Myocyte (in vitro differentiated cells): ENCODE measurements at places on chromosomes 5 and 9.

- DNase-seq = no peak
Observed at GRCh38 chr5:63400079-63400478, 562.2 kb downstream of the HTR1A start.

- no peak for DNase-seq
Observed at GRCh38 chr5:89351222-89351621, 468.2 kb upstream of the MEF2C start.

DNA sequence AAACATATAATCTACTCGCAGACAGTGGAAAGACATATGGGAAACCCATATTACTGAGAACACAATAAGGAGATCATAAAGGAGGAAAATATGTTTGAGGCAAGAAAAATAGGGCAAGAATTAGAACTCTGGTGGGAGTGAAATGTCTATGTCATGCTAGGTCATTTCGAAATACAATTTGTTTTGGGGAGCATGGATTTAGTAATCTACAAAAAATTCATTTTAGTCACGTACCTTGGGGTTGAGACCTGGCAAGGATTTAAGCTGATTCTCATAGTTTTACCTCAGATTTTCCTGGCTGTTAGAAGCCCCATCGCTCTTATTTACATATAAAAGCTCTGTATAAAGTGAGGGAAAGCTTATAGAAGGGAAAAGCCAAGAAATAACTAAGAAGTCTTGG lies 11.5 kb upstream of the CSNK1G3 start:
- no peak for DNase-seq

DNA sequence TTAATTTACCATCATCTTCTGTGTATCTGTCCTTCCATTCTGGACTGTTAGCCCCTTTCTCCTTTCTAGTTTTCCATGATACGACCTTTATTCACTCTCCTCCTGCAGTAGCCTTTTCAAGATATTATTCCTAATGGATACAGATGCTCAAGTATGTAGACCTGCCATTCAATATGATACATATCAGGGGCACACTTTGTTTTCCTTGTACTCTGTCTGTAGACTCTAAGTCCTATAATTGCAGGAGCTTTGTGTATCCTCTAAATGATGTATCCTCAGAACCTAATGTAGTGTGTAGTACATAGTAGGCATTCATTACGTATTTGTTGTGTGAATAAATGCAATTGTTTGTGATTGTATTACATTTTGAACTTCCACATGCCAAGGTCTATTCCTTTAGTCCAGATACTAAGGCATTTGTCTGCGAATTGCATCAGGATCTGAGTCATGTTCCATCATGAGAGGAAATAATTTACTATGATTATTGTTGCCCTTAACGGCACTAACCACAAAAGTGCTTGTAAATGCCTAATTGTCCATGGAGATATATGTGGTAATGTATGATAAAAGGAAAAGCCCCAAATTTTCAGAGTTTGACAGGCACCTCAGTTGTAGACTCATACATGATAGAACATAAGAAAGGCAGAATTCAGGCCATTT lies 57.1 kb upstream of the IZUMO3 start:
- no peak for DNase-seq

GRCh38 chr5:3377831-3378230 lies 217.8 kb upstream of the IRX1 start:
- no peak for DNase-seq

DNA sequence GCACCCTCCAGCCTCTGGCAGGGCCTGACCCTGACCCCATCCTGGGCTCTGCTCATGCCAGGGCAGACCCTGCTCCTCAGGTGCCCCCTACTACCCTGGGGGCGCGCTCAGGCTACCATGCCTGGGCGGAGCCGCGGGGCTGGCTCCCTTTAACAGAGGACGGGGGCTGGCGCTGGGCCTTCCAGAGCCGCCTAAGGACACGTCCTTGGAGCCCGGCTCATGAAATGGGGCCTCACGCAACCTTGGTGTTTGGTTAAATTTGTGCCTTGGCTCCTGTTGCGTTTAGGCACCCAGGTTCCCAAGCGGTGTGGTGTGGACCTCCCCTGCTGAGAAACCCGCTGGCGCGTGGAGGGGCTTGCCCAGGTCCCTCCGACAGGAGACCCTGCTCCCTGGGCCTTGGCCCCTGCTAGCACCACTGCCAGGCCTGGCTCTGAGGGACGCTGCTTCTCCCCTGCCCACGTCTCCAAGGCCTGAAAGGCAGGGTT lies 3.4 kb upstream of the EHMT1 start:
- no peak for DNase-seq

DNA sequence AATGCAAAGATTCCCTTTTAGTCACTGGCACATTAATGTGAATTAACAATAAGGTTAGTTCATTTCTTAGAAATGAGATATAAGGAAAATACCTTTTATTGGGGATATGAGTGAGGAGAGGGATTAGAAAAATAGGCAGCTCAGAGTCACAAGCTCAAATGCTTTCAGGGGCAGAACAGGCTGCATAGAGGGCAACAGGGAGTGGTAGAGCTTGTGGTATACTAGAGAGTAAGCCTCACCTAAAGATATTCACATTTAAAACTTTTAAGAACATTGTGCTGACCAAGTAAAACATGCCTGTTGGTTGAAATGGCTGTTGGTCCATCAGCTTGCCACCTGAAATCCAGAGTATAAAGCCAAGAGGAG lies 34.7 kb downstream of the ZNF474 start:
- DNase-seq = no peak

DNA sequence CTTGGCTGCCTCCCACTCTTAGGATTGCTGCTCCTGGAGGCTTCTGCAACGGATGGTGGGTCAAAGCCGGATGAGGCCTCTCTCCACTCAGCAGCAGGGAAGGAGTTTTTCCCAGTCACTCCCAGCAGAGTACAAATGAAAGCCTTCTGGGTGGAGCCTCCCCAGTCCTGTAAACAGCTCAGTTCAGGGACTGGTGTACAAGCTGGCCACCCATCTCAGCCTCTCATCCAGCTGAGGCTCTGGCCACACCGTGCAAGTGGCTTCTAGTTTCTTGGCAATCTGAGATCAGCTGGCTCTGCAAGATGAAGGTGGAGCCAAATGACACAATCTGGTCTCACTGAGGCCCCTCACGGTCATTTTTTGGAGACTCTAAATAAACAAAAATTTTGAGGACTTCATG lies 10.0 kb downstream of the GPX3 start:
- DNase-seq = no peak

- no peak for DNase-seq
Observed at GRCh38 chr5:163889369-163889768, 383.9 kb downstream of the MAT2B start.

DNA sequence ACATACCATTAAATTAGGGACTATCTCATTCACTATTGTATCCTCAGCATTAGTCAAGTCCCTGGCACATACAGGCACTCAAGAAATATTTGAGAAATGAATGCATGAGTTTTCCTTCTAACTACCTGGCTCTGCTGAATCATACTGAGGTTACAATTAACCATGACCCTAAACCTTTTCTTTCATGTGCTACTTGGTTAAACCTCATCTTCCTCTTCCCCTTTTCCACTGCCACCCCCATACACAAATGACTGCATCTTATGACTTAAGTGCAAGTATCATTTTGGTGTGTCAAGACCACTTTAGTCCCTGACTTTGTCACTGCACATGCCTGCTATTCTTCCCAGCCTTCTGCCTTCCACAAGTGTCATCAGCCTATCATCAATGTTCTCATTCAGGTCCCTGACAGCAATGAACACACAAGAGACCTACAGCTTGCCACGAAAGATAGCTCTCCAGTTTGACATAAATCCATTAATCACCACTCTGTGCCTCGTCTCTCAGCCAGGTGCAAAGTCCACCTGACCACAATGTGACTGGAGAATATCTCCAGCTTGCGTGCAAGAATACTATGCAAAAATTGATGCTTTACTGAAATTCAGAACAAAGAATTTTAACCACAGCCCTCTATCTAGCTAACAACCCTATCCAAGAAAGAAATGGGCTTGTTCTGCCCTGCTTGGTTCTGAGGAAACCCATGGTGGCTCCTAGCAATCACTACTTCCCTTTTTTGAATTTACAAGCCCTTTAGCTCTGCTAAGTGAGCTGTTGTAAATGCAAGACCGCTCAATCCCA lies 74.5 kb downstream of the MAPKAP1 start:
- DNase-seq = no peak

- peak; percentile 94 for DNase-seq
Observed at GRCh38 chr9:134449180-134449916, 123.1 kb downstream of the RXRA start.

GRCh38 chr9:75036793-75037192 lies 8.7 kb upstream of the CARNMT1 start:
- DNase-seq = no peak

DNA sequence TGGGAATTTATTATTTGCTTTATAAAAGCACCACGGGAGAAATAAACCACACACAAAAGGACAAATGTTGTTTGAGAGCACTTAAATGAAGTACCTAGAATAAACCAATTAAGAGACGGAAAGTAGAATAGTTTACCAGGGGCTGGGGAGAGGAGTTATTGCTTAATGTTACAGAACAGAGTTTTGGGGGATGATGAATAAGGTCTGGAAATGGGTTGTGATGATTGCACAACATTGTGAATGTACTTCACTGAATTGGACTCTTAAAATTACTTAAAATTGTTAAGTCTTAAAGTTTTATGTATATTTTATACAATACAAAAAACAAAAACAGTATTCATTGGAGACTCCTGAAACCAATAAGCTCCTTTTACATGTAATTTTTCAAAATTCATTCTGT lies 1.5 kb downstream of the ZBTB43 start:
- no peak for DNase-seq

DNA sequence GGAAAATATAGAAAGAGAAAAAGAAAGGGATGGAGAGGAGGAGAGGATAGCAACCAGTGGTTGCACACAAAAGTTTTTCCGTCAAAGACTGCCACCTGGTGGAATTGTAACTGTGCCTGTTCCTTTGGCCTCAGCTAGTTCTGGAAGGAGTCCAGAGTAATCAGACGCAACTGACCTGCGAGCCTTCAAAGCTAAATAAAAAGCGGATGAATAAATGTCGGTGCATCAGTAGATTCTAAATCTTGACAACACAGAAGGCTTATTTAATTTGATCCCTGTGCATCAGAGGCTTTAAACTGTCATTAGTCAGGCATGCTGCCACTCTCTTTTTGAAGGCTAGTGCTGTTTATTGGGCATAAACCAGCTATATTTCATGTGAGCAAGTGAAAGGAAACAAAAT lies 132.9 kb upstream of the ACO1 start:
- DNase-seq = peak; percentile 77

GRCh38 chr5:111383288-111383970 lies 128.9 kb downstream of the STARD4 start:
- DNase-seq = no peak

DNA sequence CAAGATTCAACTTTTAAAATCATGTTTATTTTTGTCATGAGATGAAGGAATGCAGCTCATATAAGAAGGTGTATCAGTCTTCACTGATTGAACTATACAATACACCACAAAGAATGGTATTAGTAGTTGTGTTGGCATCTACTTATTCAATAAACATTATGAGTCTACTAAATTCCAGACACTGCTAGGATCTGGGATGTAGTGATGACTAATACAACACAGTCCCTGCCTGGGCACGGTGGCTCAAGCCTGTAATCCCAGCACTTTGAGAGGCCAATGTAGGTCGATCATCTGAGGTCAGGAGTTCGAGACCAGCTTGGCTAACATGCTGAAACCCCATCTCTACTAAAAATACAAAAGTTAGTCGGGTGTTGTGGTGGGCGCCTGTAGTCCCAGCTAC lies 171.4 kb upstream of the NFIB start:
- DNase-seq = no peak

- DNase-seq = no peak
Observed at GRCh38 chr9:28365728-28366127, 792.4 kb upstream of the C9orf72 start.

DNA sequence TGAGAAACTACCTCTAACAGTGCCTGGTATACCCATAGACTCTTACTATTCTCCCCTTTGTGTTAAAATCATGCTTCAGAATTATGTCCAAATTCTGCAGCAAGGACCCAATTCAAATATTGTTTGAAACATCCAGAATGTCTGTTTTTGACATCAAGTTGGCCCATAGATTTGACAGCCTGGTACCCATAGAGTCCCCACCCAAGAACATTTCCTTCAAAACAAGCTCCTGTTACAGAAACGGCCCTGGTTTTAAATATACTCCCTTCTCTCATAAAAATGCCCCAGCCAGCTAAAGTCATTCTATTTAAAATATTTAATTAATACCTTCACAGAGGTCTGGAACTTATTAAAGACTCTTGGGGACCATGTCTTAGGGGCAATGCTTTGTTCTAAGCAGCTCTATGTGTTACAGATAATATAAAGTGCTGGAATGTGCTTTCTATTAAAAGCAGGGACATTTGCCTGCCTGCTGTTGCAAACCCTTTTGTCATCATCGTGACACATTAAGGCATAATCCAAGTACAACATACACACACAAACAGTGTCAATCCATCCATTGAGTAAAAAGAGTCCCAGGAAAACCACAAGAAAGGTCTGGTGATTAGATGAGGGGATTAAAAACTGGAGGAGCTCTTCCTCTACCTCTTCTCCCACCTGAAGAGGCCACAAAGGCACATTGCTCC lies 321.7 kb downstream of the MLLT3 start:
- DNase-seq = no peak

DNA sequence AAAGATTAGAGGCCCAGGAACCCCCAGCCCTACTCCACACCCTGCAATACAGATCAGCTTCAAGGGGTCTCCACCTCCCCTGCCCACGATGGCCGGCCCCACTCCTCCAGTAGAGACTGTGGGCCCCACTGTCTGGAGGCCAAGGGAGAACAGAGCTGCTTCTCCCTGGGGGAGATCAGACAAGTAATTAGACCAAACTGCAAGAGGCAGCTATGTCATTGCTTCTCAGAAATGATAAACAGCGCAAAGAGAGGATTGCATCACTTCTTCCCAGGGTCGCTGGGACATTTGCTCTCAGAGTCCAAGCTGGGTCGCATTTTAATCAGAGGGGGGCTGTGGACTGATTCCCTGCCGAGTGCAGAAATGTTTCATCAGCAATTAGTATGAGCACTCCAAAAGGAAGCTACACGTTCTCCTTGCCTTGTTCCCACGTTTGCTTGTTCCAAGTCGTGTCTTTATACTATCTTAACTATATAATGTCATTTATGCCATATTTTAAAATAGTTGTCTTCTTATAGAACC lies 59.9 kb downstream of the ROPN1L start:
- DNase-seq = no peak

GRCh38 chr5:107549567-107549966 lies 121.2 kb downstream of the EFNA5 start:
- DNase-seq = no peak

DNA sequence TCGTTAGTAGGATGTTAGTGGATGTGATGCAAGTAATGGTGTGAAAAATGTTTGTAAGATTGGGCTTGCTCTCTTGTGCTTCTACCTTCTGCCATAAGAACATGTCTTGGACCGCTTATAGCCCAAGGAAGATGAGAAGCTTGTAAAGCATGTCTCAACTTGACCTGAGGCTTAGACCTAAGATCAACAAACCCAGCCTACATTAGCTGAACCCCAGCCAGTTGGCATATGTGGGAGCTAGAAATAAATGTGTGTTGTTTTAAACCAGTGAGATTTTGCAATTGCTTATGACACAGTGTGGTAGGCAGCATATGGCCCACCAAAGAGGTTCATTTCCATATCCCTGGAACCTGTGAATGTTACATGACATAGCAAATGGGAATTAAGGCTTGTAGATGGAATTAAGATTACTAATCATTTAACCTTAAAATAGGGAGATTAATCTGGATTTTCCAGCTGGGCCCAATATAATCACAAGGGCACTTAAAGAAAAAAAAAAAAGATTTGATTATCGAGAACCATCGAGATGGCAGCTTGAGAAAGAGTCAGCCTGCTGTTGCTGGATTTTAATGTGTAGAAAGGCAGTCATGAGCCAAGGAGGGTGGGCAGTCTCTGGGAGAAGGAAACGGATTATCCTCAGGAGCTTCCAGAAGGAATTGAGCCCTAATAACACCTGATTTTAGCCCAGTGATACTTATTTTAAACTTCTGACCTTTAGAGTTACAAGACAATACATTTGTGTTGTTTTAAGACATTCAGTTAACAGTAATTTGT lies 27.3 kb upstream of the EDIL3 start:
- DNase-seq = no peak
